COR-L47 (cell line): ENCODE measurements at places on chromosomes 3 and 15.

DNA sequence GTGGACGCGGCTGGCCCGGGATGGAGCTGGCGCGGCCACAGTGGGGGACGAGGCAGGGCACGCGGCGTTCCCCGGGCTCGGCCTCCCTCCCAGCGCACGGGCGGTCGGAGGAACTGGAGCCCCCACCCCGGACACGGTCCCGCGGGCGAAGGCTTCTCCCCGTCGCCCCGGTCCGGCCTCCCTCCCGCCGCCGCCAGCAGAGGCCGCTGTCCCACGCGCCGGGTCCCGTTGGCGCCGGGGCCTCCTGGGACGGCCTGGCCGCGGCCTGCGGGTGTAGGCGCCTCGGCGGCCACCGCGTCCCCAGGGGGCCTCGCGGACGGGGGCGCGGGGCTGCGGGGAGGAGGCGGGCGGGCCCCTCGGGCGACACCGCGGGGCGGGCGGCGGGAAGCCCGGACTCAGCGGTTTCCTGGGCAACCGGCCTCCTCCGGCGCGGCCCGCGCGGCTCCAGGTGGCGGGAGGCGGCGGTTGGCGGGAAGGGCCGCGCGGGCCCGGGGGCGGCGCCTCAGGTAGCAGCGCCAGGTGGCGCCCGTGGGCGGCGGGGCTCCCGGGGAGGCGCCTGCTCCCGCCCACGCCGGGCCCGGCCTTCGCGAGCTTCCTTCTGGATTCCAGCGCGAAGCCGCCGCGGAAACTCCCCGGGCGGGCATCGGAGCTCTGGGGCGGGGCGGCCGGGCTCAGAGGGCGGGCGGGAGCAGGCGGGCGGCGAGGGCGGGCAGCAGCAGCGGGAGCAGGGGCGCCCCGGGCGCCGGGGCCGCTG, 26.7 kb downstream of the MELTF start:
- DNase-seq, result peak; percentile 95

- DNase-seq, result no peak
Observed at GRCh38 chr3:65109966-65110500, 422.2 kb upstream of the ADAMTS9 start.

GRCh38 chr15:43854801-43855200, 28.0 kb downstream of the WDR76 start:
- DNase-seq, result no peak

- no peak for DNase-seq
Observed at GRCh38 chr3:4606911-4607310, 113.8 kb downstream of the ITPR1 start.

DNA sequence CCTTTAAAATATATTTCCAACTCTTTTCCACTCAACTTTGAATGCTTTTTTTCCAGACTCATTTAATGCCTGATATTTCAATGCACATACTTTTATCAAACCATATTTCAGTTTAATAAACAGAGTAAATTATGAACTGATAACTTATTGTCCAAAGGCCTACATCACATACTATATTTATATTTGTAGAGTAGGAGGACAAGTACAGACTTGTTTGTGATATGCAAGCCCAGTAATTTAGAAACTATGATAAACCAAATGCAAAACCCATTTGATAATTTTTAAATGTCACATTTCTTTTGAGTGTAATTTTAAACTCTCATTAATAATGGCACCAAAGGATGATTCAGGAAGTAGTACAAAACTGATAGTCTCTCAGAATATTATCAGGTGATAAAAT, 3.3 kb downstream of the RFX7 start:
- no peak for DNase-seq

DNA sequence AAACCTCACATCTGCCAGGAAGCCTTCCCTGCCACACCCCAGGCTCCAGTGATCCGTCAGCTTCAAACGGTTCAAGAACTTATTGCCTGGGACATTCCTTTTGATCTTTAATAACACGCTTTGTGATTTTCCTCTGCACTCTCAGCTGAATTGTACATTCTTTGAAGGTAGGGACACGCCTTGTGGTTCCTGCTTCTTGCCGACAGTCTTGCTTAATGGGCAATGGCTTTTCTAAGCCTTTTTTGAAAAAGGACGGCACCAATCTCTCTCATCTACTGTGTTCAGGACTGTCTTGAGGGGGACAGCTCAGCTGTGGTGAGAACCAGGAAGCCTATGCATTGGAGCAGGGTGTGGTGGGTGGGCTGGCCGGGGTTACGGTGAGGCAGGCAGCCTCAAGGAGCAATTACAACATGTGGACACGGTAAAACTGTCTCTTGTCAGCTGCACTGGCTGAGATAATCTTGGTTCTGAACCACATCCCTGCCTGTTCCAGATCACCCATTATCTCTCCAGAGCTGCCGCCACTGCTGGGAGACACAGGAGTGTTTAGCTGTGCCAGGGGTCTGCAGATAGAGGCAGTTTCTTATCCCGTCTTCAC, 46.0 kb upstream of the GLCE start:
- DNase-seq, result no peak

DNA sequence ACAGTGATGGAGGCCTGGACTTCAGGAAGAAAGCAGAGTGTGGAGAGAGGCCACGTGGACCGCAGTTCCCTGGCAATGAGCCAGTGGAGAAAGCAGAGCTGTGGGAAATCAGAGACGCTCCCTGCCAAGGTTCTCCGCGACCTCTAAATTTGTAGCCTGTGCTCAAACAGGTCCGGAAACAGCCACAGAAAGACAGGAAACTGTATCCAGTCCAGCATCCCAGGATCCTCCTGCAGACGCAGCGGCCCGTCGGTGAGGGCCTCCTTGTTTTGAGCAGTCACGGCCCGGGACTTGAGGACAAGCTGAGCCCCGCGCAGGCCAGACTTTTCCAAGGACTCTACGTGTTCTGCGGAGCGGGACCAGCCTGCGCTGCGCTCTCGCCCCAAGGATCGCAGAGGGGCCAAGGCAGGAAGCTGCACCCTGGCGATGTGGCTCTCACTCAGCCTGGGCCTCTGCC, 22.3 kb downstream of the RPSA start:
- no peak for DNase-seq

- DNase-seq, result no peak
Observed at GRCh38 chr3:133620066-133620784, 41.5 kb downstream of the TOPBP1 start.

GRCh38 chr3:72756900-72757299, 91.3 kb downstream of the SHQ1 start:
- DNase-seq, result no peak

- no peak for DNase-seq
Observed at GRCh38 chr15:87527416-87527815, 729.1 kb downstream of the NTRK3 start.
